Stimulated activated CD8-positive, alpha-beta memory T cell treated with anti-CD3 and anti-CD28 coated beads, Interleukin-7, amount 100 ng/mL, for 24 hours (primary cell): ENCODE measurements at places on chromosomes 16 and 17.

GRCh38 chr17:42188749-42189650 is 3.7 kb upstream of the HCRT start:
- DNase-seq: no peak

DNA sequence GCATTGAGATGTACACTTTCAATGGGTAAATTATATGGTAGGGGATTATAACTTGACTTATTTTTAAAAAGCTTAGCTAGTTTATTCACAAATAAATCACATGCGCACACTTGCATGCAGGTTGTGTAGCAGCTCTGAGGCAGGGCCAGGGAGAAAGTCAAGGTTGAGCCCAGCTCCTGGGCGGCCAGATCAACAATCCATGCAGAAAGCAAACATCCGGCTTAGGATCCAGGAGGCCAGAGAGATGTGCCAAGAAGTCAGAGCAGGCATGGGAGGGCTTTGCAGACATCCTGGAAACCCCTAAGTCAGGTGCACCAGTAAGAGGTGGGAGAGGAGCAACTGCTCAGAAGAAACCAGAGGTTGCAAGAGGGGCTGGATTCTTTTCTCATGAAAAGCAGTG is 186.5 kb downstream of the AXIN2 start:
- DNase-seq: no peak

DNA sequence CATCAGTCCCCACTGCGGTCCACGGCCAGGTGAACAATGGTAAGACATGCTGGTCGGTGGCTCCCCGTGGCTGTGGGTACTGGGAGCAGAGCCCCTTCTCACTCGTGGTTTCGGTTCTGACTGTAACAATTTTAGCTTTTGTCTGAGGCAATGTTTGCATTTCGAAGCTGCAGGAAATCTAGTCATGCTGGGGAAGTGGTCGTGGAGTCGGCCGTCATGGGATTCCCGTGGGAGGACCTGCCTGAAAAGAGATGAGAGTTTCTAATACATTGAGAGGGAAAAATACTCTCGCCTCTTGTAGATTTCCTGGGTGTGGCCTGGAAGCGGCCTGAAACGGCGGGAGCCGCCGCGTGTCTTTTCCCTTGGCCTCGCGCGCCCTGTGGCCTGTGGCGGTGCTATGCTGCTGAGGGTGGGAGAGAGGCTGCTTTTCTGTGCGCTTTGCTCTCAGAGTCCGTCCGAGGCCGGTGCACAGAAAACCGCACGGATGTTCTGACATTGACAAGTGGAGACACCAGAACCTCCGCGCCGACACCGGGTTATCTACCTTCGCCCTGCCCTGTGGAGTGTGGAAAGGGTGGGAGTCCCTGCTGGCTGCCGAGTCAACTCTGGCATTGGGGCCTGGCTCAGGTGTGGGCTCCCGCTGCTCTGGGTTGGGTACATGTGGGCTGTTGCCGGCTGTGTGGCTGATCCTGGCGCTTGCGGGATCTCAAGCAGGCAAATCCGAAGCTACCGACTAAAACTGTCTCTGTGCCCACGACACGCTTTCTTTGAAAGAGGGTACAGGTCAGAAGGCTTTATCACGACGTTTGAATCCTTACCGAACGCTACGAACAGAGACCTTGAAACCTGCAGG is 60.8 kb downstream of the WDR45B start:
- DNase-seq: no peak

DNA sequence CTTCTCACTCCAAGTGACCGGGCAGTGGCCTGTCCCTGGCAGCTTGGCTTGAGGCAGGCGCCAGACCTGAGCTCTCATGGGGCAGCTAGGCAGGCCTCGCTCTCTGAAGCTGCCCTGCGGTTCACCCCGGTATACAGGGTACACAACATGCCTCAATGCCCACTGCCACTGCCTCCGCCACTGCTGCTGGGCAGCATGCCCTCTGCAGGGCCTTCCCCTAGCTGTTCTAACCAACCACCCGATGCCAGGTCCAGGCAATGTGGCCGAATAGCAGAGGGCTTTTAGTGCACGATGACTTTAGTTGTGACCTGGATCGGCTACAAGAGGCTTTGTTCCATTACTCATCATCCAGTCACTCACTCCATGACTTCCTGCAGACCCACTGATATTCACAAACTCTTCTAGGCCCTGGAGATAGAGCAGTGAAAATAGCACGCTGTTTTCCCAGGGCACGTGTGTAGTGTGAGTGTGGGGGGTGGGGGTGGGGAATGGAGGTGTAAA is 19.7 kb downstream of the CDC42EP4 start:
- no peak for DNase-seq

- peak; percentile 39 for DNase-seq
These were observed 30.3 kb downstream of the PIK3R5 start for GRCh38 chr17:8935191-8935590.

GRCh38 chr16:26118575-26118974 is 426.8 kb downstream of the HS3ST4 start:
- no peak for DNase-seq

GRCh38 chr17:63447471-63448009 is 1.4 kb upstream of the CYB561 start:
- DNase-seq: no peak

DNA sequence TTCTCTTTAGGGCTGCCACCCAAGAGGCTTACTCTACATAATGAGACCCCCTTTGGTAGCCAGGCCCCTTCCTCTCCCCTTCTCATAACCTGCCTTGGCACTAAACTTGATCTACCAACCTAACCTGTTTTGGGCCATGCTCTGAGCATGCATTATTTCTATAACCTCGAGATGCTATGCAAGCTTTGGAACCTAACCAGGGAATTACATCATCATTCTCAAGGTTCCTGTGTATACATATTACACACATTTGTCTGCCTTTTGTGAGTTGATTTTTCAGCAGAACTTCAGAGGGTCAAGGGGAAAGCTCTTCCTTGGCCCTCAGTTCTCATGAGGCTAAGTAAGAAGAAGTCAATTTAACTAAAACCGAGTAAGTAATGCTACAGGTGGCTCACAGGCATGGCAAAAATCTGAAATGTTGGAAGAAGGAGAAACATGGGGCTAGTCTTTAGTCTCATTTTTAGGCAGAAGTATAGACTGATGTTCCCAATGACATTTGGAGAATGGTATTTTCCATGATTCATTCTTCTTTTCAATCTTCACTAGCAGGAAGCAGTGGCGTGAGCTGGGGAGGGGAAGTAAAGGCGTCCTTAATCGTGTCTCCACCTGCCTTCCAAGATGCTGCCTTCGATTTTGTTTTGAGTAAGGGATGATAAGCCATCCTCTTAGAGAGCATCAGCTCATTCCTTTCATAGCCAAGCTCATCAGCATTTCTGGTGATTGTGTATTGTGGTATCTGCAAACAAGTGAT is 308.4 kb downstream of the ABCC12 start:
- no peak for DNase-seq

DNA sequence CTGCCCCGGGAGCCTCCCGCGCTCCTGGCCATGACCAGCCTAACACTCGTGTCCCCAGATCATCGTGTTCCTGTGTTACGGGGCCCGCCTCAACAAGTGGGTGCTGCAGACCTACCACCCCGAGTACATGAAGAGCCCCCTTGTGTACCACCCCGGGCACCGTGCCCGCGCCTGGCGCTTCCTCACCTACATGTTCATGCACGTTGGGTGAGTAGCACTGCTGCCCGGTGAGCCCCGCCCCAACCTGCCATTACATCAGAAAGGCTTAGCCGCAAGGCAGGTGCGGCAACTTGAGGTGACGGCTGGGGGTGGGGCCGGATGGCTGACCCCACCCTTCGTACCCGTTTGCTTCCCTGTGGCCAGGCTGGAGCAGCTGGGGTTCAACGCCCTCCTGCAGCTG is 1.4 kb downstream of the RHBDL1 start:
- no peak for DNase-seq

- no peak for DNase-seq
These were observed 78.6 kb upstream of the ZFHX3 start for GRCh38 chr16:73126525-73126853.

- no peak for DNase-seq
These were observed 23.5 kb downstream of the SMTNL2 start for GRCh38 chr17:4607773-4608187.

DNA sequence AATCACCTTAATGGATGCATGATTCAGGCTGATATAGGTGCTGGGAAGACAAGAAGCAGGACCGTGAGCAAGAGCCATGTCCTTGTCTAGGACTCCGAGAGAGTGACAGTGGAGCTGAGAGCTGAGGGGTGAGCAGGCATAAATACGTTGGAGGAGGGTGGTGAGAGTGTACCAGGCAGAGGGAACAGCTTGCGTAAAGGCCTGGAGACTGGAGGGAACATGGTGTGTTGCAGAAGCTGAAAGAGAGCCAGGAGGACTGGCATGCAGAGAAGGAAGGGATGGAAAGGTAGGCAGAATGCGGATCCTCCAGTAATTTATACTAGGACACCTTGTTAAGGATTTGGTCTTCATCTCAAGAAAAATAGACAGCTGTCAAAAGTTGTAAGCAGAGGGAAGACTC is 653.2 kb downstream of the HS3ST4 start:
- DNase-seq: no peak

- DNase-seq: no peak
These were observed 76.3 kb downstream of the MGAT5B start for GRCh38 chr17:76944477-76944876.

GRCh38 chr16:24729951-24730815 is 732 bp downstream of the TNRC6A start:
- DNase-seq: no peak

GRCh38 chr16:28106467-28107215 is 43.1 kb upstream of the GSG1L start:
- no peak for DNase-seq

GRCh38 chr16:879986-880385 is 79.5 kb upstream of the GNG13 start:
- DNase-seq: no peak

DNA sequence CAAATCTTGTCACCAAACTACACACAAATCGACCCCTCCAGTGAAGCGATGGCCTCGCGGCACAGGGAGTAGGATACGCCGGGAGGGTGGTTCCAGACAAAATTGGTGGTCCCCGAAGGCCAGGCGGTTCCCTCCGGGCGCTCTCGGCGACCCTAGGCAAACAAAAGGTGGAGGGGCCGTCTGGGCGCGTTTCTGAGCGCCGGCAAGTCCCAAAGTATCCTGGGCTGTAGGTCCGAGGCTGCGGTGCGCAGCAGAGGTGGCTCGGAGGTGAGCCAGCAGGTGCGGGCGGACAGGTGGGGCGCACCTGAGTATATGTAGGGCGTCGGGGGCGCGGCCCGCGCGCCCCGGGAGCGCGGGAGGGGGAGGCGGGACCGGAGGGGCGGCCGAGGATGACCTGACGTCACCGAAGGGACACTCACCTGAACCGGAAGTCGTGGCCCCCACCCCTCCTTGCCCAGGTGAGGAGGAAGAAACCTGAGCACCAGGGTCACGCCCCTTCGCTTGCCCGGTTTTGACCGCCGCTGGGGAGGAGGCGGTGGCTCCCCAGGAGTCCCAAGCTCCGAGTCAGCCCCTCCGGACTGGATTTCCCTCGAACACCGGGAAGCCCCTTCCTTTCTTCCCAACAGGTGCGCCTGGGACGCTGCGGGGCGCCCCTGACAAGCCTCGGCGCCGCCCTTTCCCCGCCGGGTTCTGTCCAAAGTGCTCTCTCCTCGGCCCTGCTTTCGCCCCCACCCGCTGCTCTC is at the start of gene CLDN7:
Gene CLDN7, minus strand, starts transcription at position 287 of the 743 bp plus-strand sequence. CDS start 435 bp downstream, outside the sequence.
- no peak for DNase-seq

GRCh38 chr17:82126556-82127314 is 28.7 kb upstream of the FASN start:
- peak; percentile 25 for DNase-seq

GRCh38 chr16:14014284-14014625 is 56.9 kb upstream of the MRTFB start:
- DNase-seq: no peak

DNA sequence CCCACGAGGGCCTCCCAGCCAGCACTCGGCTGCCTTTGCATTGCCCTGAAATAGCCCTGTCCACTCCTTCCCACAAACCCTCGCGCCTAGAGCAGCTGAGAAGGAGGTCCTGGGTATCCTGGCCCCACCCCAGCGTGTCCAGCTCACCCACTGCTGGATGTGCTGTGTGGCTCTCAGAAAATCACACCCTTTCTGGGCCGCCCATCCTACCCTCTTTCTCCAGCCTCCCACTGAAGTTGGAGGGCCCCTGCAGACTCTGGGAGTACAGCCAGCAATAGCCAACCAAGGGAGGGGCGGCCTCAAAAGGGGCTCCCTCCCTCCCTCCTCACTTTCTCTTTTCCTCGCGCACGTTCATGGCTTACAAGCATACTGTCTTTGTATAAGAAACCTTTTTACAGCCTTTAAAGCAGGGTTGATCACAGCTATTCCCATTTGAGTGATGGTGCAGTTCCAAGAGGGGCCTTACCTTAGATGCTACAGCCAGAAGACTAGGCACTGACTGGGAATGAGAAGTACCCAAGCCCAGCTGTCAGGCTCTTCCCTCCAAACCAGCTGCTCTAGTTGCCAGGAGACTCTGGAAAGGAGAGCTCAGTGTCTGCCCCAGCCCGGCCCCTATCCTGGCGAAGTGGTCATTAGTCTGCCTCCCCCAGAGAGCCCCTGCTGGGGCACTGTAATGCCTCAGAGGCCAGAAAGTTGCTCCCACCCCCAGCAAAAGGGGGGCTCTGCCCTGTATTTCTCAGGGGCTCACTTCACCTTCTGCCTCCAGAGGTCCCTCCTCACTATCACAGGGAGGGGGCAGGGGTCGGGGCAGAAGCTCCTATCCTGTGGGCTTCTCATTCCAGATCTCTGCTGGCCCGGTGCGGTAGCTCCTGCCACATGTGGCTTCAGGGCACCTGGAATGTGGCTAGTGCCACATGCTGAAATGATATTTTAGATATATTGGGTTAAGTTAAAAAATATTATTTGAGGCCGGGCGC is 38.1 kb downstream of the DCAKD start:
- no peak for DNase-seq

GRCh38 chr17:17445296-17445924 is 31.4 kb upstream of the MED9 start:
- no peak for DNase-seq

DNA sequence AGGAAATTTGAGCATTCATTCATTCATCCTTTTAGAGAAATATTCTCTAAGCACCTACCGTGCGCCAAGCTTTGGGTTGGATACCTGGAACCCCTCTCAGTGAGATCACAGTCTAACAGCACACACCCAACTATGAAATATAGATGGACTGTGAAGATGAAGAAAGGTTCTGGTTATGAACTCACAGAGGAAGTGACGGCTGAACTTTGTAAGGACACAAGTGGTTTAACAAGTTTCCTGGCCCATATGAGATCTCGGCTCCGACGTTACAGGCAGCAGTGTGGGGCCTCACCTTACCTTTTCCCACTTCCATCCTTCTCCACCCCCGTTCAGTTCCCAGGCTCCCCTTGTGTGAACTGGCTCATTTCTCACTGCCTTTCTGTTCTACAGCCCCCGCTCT is 406.2 kb downstream of the MAF start:
- DNase-seq: no peak
